Naive thymus-derived CD4-positive, alpha-beta T cell (primary cell): ENCODE measurements at places on chromosomes 11 and 22. TPM values are rescaled to one million over a fixed set of nuclear protein-coding genes. Genes with fewer than 3 reads are reported as not detected.

GRCh38 chr11:27721264-27722116 lies 21.2 kb upstream of the BDNF start:
- no peak for DNase-seq

DNA sequence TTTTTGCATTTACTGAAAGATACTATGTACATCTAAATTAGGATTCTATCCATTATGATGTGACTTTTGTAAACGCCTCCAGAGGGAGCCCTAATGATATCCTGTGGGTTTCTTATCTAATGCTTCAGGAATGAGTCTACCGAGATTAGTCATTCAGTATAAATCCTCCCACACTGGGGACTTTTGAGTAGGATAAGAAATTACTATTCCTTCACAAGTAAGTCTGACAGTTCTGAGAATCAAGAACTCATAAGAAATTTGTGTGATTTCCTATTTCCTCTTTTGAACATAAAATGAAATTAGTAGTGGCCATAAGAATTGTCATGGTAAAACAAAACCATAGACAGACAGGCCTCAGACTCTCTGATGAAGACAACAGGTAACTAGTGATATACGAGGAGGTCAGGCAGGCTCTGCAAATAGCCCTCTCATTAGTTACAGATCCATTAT lies 10.0 kb upstream of the OR5M1 start:
- DNase-seq = no peak

GRCh38 chr22:17784776-17785175 lies 10.5 kb upstream of the BID start:
- DNase-seq = no peak

DNA sequence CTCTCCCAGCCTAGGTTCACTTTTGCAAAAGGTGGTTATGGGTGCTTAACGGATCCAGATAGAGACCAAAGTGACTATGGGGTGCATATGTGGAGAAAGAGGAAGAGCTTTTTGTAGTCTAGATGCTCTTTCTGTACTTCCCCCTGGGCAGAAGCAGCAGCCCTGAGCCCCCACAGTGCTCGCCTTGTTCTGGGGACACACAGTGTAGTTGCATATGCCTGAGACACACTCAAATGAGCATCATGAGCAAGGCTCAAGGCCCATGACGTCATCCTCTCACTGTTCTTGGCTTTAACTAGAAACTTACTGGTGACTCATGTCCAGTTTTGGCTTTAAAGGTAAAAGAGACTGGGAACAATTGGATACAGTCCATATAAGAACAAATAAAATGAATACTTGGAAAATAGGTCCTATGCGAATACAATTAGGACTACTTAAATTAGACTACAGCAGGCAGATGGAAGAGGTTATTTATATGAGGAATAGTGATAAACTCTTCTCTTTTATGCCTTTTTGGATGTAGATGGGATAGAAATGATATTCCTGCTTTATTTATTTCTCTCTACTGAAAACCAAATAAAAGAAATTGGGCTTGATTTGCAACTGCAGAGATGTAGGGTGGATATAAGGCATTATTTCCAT lies 20.1 kb upstream of the PEX26 start:
- no peak for DNase-seq

DNA sequence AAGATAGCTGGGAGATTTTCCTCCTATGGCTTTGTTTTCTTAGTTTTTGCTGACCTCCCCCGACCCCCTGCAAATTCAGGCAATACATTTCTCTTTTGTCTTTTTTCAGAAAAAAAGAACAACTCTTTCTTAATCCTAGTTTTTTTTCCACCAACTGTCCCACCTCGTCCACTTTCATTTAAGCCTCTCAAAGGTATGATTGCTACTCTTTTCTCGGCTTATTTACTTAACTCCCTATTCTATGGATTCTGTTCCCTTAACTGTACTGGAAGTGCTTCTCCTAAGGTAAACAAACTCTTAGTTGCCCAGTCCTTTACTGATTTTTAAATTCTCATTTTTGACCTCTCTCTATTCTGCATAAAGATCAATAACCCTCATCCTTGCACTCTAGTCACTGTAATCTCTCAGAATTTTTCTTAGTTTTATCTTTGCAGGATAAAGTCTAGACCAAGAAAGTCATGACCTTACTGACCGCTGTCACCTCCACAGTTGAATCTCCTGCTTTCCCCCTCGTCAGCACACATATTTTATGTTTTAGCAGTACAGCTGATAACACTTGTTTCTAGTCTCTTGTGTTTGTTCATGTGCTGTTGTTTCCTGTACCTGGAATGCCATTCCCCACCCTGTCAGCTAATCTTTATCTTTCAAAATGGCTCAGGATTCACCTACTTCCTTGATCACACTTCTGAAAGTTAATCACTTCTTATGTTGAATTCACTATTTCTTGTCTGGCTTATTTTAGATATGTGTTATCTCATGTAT lies 14.9 kb downstream of the TBCEL start:
- DNase-seq = no peak

- DNase-seq = no peak
Measured at GRCh38 chr22:20204806-20205205, 54.0 kb upstream of the CCDC188 start.

- no peak for DNase-seq
Measured at GRCh38 chr11:72102162-72102561, 935 bp downstream of the LAMTOR1 start.

DNA sequence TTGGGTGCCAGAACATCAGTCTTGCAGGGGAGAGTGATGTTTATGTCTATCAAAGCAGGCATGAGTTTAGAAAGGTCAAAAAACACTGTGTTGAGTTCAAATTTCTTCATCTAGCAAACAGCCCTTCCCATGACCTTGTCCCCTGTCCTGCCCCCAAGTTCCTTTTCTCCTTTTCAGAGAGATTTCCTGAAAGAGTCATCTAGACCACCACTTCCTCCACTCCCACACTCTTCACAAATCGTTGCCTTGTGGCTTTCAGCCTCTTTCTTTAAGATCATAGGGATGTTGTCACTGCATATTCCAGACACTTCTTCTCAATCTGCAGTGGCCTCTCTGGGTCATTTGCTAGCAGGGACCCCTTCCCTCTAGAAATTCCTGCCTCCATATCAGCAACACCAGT lies 290.5 kb downstream of the TENM4 start:
- no peak for DNase-seq

DNA sequence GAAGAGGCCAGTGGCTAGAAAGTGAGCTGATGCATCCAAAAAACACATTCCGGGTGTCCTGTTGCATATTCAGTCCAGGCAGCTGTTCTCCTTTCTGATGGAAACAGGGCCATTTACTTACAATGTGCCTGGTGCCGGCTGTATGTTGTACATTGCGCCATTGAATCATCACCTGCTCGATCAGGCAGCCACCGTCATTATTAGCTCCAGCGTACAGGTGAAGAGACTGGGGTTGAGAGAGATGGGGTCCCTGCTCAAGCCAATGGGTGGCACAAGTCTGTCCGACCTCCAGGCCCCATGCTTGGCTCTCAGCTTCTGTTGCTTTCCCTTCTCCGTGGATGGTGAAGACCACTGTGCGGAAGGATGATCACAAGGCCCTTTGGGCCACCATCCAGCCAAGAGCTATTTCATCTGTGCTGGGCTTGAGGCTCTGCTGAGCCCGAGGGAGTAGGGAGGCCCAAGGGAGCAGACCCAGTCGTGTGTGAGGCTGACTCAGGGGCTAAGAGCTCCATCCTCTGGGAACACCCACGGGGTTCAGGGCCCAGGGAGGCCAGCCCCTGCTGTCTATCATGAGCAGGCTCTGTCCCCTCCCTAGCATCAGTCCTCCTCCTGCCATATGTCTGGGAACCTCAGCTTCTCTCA lies 20.7 kb upstream of the EMID1 start:
- no peak for DNase-seq

Gene GAL
- total RNA-seq = not detected in 2 replicates

Gene MRPL11
- 23.8 TPM for total RNA-seq

Gene TLCD5
- not detected for total RNA-seq

Gene CCDC157
- 3.2 and 3.7 TPM in 2 replicates for total RNA-seq
